Stomach (tissue), 19 donors: ENCODE measurements at places on chromosomes 12 and 14. TPM values are rescaled to one million over a fixed set of nuclear protein-coding genes. Genes with fewer than 3 reads are reported as not detected.

TSPAN19 gene
- total RNA-seq, result not detected

REM2 gene
- 0.45 TPM for total RNA-seq

NUDT14 gene
- total RNA-seq, result 16.7 TPM

TAOK3 gene
- total RNA-seq, result 131 TPM

- H3K4me1 ChIP-seq, result no peaks in the 10 kb centered on the region
- DNase-seq, result no peak
- no peaks in the 10 kb centered on the region for H3K27me3 ChIP-seq
- H3K27ac ChIP-seq, result no peak overlapping the region
- H3K4me3 ChIP-seq, result no peak overlapping the region
Observed at GRCh38 chr14:30381861-30382480, 177.0 kb upstream of the G2E3 start.

DNA sequence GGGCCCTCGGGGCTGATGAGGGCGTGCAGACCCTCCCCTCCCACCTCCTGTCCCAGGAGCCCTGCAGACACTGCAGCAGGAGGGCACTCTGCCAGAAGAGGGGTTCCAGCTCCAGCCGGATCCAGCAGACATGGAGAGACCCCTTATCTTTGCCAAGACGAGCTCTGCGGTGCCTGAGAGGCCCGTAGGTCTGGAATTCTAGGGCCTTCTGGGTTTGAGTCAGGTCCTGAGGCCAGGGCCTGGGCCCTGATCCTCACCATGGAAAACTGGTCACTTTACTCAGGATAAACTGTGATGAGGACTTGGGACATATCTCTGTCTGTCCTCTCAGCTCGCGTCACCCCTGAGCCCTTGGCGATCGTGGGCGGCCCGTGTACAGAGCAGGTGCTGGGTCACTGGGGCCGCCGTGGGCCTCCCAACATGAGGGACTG lies 13.8 kb downstream of the MEG3 start:
- H3K4me3 ChIP-seq, result no peak overlapping the region
- no peaks in the 10 kb centered on the region for H3K4me1 ChIP-seq
- no peak overlapping the region for H3K27ac ChIP-seq
- DNase-seq, result no peak

DNA sequence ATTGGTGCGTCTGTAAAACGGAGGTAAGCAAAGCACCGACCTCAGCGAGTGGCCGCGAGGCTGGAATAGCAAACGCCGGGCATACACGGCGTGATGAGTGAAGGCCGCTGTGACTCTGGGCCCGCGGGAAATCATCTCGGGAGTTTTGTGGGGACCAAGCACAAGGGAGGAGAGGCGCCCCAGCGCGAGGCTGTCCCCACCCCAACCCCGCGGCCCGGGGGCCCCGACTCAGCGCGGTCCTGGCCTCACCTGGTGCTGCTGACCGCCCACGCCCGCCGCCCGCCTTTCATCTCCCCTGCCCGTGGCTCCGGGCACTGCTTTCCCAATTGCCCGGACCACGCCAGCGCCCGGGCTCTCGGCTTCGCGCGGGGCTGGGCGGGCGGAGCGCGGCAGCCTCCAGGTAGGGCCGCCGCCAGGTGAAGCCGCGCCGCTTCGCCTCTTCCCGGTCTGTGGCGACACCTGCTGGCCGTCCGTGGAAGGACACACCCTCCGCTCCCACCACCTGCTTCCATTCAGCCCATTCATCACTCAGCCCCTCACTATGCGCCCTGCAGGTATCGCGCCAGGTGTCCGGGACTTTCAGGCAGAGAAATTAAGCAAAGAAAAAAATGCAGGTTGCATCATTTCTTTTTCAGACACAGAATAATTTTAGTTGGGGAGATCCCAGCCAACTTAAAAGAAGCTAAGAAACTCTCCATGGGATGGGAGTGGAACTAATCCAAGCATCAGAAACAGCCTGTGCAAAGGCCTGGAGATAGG lies 360.4 kb downstream of the MED13L start:
- peak; percentile 85 for DNase-seq
- H3K36me3 ChIP-seq, result no peaks in the 10 kb centered on the region
- peaks cover 7% of the 10 kb centered on the region for H3K4me1 ChIP-seq
- peaks cover 23% of the 10 kb centered on the region for H3K27me3 ChIP-seq
- H3K27ac ChIP-seq, result no peak overlapping the region

GRCh38 chr12:108055141-108055540 lies 73.9 kb upstream of the WSCD2 start:
- peaks cover 39% of the 10 kb centered on the region for H3K27me3 ChIP-seq
- H3K4me3 ChIP-seq, result no peak overlapping the region
- H3K36me3 ChIP-seq, result no peaks in the 10 kb centered on the region
- H3K27ac ChIP-seq, result no peak overlapping the region
- no peaks in the 10 kb centered on the region for H3K4me1 ChIP-seq
- DNase-seq, result no peak
